CD8-positive, alpha-beta memory T cell (primary cell): ENCODE measurements at places on chromosomes 16 and 17. TPM values are rescaled to one million over a fixed set of nuclear protein-coding genes. Genes with fewer than 3 reads are reported as not detected.

GRCh38 chr16:85377388-85378144, 235.6 kb upstream of the GSE1 start:
- DNase-seq = no peak

DNA sequence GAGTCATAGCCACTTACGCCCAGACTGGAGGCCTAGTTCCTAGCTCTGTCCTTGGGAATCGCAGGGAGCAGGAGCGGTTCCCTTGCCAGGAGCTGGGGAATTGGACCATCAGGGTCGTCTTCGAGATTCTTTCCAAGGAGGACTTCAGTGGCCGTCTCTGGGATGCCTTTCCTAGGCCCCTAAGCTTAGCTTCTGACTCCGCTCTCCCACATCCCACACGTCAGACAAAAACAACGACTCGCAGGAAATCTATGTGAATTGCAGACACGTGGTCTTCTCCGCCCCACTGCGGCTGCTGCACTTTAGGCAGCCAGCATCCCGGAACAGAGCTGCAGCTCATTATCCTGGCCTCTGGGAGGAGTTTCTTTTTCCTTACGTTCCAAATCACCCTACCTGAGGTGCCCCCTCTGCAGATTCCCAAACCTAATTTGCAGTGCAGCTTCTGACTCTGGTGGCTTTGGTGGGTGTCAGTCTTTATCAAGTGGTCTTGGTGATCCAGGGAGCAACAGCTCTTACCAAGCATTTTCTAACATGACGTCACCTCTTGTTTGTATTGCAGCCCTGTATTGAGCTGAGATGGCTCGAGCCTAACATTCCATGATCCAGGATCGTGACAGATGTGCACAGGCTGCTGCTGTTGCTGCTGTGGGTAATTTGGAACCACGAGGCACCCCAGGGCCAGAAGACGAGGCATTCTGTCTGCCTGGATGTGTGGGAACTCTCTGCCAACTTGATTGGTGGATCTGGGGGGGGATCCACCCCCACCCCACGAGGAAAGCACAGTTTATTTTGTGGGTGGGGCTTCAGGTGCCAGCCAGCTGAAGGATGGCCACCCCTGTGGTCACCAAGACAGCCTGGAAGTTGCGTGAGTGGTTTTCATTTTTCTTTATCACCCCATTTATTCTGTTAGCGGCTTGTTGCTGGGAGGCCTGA, 1.1 kb downstream of the KATNB1 start:
- DNase-seq = peak; percentile 71

GRCh38 chr16:27408602-27409031, 6.6 kb downstream of the IL21R start:
- DNase-seq = peak; percentile 15

DNA sequence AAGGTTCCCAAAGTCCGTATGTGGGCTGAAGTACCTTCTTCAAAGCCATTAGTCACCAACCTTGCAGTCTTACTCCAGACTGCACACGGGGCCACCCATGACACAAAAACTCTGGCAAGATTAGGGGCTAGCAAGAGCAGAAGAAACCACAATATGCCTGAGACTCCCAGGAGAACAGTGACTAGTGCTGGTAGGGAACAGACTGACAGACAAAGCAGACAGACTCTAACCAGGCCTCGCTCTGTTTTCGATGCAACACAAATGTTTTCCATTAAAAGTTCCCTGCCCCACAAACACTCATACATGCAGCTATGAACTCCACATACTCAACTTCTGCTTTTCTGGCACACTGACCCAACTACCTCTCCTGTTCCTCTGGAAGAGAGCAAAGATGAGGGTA, 102.2 kb downstream of the HIC1 start:
- no peak for DNase-seq

DNA sequence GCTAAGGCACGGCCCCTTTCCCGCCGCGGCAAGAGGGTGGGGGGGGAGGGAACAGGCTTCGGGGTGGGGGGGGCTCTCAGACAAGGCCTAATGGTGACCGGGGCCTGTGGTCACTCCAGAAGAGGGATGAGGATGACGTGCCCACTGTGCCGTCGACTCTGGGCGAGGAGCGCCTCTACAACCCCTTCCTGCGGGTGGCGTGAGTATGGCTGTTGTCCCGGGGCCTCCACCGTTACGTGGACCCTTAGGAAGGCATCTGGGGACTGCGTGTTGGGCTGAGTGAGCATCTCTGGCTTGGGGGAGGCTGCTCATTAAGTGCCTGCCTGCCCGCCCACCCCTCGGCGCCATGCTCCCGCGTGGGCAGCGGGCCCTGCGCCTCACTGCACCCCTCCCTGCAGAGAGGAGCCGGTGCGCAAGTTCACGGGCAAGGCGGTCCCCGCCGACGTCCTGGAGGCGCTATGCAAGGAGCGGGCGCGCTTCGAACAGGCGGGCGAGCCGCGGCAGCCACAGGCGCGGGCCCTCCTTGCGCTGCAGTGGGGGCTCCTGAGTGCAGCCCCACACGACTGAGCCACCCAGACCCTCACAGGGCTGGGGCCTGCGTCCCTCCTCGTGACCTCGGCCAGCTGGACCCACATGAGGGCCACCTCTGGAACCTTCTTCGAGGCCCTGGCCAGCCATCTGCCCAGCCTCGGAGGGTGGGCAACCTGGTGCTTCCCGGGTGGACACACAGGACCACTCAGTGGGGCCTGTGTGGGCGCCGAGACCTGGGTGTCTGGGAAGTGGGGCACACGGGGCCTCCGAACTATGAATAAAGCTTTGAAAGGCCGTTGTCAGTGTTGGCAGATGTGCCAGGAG, 2.2 kb downstream of the HAGHL start:
- DNase-seq = no peak

- no peak for DNase-seq
Measured at GRCh38 chr16:1433756-1434155, 2.9 kb downstream of the PERCC1 start.

DNA sequence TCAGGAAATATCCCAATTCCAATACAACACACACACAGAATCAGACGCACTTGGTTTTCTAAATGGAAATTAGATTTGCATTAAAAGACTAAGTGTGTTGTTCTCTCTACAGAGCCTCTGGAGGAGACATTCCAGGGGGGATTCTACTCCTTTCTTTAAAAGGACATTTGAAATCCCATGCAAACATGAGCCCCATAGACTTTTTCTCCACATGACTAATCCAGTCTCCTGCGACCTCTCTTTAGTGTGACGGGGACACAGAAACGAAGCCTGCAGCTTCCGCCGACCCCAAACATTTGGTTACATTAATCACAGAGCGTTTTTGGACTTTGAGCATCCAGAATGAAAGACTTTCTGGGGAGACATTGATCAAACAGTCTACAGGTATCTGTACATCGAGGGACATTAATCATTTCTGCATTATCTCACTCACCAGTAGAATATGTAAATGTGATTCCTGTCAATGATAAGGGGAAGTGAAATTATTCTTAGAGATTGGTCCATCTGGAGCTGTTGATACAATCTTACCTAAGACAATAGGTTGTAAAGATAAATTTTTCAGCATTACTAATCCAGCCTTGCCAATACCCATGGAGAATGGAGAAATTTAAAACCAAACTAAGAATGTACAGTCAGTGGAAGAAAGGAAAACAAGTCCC, 103.4 kb upstream of the IRX3 start:
- DNase-seq = no peak

DNA sequence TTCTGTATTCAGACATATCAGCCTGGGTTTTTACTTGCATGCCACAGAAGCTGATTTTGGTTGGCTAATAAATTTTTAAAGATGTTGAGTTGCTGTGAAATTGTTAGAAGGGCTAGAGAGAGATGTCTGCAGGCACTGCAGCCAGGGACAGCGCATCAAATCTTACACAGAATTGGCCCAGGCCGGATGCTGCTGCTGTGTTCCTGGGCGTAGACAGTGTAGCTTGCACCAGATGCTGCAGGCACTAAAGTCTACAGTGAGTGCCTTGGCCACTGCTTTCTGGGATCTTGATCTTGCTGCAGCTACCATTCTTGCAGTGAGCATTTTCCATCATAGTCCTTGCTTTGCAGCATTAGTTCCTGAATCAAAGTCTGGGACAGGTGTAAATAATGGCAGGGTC, 169.9 kb downstream of the SPECC1 start:
- no peak for DNase-seq

- DNase-seq = peak; percentile 9
Measured at GRCh38 chr17:3543453-3543852, 14.2 kb downstream of the TRPV3 start.

Gene PRKCA
- 73.9 TPM for total RNA-seq

Gene DHRS7C
- total RNA-seq = not detected

Gene KRTAP9-2
- not detected for total RNA-seq

Gene SLC6A2
- not detected for total RNA-seq

Gene EIF1
- 1,446 TPM for total RNA-seq

Gene CCL16
- total RNA-seq = not detected
